Left ventricle myocardium inferior (tissue), 1 donor: ENCODE measurements at places on chromosomes 12 and 14.

- DNase-seq: no peak
Measured at GRCh38 chr14:90979515-90979914, 80.9 kb downstream of the RPS6KA5 start.

- no peak for DNase-seq
Measured at GRCh38 chr12:91538418-91538817, 355.8 kb upstream of the DCN start.

GRCh38 chr12:14849661-14850060 is 6.3 kb upstream of the ART4 start:
- no peak for DNase-seq

DNA sequence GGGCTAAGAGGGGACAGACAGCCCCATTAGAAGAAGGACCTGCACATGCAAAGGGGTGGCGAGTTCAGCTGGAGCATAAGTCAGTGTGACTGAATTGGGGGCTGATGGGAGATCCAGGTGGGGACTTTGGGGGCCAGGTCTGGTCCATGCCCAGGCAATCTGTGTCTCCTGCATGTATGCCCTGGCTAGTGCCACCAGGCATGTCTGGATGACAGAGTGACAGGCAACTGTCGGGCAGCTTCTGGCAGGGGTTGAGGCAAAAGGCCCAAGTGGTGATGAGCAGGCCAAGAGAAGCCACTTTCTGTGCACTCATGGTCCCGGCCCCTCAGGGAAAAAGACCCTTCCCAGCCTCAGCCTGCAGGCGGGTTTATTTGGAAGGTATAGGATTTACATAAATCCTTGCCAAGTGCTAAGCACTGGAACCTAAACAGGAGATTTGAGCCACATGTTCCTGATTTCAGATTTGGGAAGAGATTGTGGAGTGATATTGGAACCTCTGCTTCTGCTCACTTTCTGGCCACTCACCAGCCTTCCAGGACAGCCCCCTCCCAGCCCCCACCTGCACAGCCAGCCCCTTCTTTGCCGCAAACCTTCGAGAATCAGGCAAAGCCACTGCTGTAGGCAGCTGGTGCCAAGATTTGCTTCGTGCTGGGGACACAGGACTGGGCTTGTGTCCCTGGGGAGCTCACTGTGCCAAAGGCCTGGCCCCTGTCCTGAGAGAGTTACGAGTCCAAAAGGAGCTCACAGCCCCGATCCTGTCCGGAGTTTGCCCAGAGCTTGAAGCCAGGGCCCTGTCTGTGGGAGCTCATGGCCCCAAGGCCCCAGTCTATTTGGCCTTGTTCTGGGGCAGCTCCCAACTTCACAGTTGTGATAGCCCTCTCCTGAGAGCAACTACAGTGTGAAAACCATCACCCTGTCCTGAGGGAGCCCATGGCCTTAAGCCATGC is 232.5 kb upstream of the RTL1 start:
- DNase-seq: no peak

DNA sequence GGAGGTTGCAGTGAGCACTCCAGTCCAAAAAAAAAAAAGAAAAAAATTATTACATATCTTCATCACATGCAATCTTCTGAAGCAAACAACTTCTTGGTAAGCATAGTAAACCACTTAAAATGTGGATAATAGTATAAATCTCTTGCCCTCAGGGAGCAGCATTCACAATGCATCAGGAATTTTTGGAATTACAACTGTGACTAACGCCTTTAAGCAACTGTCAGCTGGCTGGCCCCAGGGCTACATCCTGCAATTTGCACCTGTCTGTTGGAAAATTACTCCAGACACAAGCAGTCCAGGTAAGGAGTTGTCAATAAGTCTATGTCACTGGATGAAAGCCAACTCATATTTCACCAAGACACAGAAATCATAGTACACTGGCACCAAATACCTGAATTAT is 5.5 kb upstream of the SLC7A7 start:
- DNase-seq: no peak

DNA sequence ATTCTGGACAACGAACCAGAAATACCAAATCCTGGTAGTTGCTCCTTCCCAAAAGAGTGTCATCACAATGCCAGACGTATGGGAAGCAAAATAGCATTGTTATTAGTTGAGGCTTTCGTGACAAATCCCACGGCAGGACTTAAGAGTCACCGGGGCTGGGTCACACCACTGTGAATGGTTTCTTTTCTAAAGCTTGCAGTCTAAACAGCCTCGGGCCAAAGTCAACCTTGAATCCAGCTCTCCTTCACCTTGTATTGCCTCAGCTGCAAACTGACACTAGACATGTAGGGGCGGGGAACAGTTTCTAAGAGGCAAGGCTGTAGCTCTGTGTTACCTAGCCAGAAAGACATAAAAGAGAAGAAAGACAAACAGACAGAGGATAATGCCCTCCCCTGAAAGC is 734.8 kb downstream of the MED13L start:
- no peak for DNase-seq

GRCh38 chr12:41769810-41770209 is 374.9 kb downstream of the GXYLT1 start:
- DNase-seq: no peak

DNA sequence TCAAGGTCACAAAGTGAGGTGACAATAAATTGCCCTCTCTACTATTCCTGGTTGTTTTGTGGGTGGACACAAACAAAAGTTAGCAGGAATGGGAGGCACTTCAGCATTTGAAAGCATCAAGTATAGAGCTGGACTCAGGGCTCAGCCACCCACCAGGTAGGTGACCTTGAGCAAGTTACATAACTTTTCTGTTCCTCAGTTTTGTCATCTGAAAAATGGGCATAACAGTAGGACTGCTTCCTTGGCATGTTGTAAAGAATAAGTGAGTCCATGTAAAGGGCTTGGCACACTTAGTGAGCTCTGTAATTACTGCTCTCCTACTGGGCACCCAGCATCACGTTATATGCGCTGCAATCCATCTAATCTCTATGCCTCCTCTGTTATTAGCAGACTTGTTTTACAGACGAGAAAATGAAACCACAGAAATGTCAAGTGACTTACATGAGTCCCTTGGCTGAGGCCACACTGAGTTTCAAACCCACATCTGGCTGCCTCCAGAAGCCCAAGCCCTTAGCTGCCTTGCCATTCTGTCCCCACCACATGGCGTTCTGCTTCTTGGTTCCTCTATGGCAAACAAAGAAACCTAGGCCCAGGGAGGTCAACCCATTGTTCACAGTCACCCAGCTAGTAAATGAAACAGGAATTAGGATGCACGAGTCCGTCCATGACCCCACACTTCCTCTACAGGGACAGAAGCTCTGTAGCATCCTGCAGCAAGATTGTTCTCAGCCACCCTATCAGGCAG is 63.2 kb upstream of the SLC24A4 start:
- no peak for DNase-seq

- no peak for DNase-seq
Measured at GRCh38 chr12:51075390-51075789, 8.0 kb downstream of the CSRNP2 start.

DNA sequence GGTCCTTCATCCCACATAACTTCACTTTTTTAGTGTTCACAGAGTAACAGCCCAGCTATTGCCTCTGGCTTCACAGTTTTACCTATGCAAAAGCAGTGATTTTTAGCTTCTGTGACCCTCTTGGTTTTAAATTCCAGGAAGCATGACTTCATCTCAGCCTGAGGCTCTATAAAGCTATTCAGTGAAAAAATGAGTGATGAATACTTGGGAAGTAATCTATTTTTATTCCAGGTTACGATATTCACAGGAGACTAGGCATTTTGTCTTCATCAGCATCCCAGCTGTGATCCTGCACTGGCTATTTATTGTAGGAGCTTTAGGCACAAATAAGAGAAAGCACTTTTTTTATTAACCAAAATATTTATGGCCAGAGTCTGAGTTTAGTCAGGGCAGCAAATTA is 164.8 kb downstream of the SNAPC1 start:
- DNase-seq: no peak

- no peak for DNase-seq
Measured at GRCh38 chr12:112111931-112112330, 3.3 kb upstream of the NAA25 start.

- no peak for DNase-seq
Measured at GRCh38 chr12:106064721-106065021, 74.1 kb downstream of the NUAK1 start.

GRCh38 chr14:100190126-100190525 is 30.7 kb upstream of the DEGS2 start:
- no peak for DNase-seq

DNA sequence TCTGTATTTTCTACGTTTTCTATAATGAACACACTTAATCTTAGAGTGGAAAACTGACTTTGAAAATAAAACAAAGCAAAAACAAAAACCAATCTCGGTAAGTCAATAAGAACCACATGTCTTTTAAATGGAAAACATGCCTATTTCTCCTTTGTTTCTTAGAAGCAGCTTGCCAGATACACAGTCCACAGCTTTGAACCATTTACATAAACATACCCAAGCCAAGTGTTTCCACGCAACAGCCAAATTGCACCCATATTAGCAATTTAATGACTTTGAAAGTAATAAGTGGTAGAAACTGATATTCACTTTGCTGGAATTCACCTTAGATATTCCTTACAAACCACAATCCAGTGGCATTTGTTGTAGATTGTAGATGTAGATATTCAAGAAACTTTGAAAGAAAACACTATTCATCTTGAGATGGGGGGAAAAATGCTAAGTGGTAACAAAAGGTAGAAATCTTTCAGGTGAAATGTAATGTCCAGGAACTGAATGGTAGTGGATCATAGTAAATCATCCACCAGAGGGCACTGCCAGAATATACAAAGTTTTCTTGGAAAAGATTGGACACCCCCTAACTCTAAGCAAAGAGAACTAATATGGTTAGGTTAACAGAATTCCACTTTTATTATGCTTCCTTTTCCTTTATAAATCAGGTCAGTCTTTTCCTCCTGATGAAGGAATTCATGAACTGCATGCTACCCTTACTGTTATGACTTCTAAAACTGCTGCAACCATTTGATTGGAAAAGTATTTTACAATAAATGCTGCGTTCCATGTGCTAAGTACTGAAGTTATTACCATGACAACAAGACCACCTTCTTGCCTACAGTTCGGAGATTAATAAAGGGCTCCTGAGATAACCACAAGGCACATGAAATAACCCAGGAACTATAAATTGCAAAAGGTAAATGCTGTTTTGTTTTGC is 69.8 kb downstream of the RERG start:
- DNase-seq: no peak

DNA sequence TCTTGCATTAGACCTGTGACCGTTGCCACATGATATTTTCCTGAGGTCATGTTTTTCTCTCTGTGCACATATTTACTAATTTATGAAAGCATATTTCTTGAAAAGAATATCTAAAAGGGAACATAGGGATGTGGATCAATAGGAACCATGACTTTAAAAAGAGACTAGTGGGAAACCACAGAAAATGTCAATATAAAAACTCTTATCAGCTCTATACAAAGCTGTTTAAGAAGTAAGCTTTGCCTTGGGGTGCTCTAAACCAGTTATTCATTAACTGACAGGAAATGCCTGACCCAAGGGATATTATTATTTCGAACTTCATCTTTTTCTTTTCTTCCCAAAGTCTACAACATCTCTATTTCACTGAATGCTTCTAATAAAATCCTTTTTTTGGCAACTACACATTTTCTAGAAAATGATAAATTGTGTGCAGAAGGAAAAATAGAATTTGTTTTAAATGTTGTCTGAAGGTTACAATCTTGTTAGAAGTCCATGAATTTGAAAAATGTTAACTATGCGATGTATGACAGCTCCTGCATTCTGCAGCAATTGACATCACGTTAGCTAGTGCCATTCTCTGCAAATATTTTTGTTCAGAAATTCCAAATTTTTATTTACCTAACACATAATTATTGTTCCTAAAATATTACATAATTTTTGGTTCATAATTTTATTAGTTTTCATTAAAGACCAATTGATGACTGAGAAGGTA is 345.0 kb downstream of the SLC16A7 start:
- DNase-seq: no peak

GRCh38 chr12:6528539-6529235 is 5.6 kb upstream of the GAPDH start:
- no peak for DNase-seq

DNA sequence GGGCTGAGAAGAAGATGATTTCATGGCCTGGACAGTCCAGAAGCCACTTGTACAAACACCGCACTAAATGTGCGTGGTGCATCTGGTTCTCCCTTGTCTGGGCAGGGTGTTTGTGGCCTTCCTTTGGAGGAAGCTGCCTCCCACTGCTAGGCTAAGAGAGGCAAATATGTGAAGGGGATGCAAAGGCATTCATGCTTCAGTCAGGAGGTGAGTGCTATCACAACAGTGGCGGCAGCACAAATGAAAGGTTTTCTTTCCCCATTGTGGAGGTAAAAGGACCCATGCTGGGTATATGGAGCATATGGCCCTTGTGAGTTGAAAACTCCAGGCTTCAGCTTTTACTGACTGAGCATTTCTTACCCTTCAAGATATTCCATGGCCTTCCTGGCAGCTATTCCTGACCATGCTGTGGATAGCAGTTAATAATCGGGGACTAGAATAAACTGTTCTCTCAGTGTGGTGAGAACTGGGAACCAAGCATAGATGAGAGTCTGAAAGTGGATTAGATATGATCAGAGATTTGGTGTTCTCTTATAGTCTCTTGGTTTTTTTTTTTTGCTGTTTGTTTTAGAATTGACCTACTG is 69.9 kb downstream of the MYRFL start:
- no peak for DNase-seq

DNA sequence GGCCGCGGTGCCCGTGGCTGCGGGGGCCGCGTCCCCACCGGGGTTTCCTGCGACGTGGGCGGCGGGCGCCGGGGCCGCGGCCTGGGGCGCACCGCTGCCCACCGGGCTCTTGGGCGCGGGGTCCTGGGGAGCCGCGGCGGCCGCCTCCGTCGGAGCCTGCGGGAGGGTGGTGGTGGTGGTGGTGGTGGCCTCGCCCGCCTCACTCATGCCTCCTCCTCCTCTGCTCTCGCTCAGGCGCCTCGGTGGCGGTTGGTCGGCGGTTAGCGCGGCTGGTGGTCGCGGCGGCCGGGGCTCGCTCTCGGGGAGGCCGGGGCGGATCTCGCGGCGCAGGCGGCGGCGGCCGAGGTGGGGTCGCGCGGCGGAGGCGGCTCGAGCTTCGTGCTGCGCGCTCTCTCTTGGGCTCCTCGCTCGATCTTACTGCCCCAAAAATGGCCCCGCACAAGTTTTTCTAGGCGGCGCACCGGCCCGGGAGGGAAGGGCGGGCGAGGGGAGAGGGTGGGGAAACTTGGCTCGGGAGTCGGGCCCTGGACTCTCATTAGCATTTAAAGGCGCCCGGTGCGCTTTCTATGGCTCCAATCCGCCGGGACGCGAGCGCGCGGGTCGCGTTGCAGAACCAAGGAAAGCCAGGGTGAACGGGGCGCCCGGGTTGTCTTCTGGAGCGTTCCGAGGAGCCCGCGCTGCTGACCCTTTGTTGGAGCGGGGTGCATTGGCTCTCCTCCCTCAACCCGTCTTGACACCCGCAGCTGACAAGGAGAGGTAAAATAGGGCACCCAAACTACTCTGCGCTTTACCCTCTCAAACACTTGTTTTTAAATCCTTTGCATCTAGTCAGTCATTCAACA is at the start of gene YBX3:
Gene YBX3, minus strand, starts transcription at position 419 of the 842 bp plus-strand sequence. Its CDS starts 212 bp downstream, at position 207.
- DNase-seq: peak; percentile 90
